ENCODE measurements at places on chromosomes 5 and 9.
A peak's percentile ranks its signal among the peaks of the same experiment; 100 is the strongest.

DNA sequence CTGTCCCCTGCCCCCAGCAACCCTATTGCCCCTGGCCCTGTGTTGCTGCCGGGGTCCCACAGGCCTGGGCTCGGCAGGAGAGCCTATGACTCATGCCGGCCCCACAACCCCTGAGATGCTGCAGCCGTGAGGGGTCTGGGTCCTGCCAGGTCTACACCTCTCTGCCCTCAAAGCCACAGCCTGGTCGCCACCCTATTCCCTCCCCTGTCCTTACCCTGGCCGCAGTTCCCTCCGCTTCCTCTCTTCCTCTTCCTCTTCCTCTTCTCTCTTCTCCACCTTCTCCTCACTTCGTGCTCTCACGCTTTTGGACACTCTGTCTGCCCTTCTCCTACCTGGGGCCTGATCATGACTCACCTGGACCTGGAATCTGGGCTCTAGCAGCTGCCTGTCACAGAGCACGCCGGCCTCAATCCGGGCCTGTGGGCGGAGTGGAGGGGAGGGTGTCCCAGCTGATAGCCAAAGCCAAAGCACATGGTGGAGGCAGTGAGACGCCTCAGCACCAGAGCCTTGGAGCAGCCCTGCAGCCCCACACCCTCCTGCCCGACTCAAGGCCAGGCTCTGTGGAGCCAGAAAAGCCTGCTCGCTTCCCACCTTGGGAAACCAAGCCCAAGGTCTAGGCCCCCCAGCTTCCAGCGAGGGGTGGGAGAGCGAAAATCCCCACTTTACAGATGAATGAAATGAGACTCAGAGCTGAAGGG lies 26.8 kb upstream of the CSF1R start:
- no peak for DNase-seq

GRCh38 chr5:151469992-151470391 lies 22.6 kb downstream of the SLC36A1 start:
- no peak for DNase-seq

DNA sequence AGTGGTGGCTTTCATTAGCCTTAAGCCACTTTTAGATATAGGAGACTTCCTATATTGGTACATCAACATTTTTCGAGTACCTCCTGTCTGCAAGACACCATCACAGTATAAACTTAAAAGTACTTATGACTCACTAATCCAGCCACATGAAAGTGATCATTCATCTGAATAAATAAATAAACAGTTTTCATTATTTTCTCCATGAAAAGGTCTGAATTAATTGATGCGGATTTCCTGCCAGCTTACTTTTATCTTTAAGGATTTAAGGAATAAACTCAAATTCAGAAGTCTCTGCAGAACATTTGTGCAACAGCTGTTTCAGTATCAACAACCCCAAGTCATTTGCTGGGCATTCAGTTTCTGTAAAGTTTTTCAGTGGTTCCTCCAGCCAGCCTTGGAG lies 4.0 kb downstream of the SAP30L start:
- no peak for DNase-seq

DNA sequence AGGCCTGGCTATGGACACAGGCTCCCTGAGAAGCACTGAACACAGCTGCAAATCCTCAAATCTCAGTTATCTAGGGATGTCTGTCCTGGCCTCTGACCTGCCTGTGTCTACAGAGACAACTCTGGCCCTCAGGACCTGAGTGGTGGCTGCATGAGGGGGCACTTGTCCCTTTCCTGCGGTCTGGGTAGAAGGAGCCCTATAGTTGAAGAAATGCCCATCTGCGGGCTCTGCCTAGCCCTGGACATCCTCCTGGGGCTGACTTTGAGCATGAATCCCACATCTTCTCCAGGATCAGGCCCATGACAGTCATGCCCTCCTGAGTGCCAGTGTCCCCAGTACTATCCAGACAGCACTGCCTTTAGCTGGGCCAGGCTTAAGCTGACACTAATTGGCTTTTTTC lies 10.0 kb downstream of the DNAJB5 start:
- DNase-seq = no peak

GRCh38 chr9:35180801-35181200 lies 19.0 kb downstream of the UNC13B start:
- DNase-seq = no peak

DNA sequence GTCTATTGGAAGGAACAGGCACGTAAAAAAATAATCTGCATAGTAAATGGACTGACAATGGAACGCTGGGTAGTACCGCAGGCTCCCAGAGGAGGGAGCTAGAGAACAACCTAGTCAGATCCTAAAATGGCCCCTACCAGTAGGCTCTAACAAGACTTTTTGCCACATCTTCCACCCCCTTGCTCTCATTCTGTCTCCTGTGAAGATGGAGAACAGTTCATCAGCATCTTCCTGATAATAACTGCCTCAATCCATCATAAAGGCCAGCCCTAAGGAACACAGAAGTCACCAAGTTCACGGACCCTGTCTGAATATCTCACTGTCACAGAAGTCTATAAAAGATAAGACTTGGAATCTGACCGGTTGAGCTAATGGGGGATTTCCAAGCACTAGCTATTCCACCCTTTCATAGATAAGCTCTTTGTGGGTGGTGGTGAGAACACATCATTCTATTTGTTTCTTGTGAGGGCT lies 133.4 kb downstream of the SLC1A3 start:
- peak; percentile 30 for DNase-seq

DNA sequence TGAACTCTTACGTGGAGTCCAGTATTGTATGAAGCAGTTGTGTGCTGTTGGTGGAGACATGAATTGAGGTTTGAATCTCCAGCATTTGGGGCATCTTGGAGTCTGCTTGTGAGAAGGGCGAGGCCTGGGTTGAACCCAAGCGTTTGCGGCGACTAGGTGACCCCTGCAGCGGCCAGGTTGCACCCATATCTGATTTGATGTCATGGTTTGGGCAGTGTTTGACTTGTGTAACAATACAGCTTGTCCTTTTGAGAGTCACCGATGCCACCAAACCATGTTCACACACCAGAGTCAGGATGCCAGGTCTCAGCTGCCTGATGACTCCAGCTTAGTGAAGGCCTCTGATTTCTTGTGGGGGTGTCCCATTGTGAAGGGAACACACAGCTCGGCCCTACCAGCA lies 2.1 kb downstream of the TRAF2 start:
- no peak for DNase-seq

DNA sequence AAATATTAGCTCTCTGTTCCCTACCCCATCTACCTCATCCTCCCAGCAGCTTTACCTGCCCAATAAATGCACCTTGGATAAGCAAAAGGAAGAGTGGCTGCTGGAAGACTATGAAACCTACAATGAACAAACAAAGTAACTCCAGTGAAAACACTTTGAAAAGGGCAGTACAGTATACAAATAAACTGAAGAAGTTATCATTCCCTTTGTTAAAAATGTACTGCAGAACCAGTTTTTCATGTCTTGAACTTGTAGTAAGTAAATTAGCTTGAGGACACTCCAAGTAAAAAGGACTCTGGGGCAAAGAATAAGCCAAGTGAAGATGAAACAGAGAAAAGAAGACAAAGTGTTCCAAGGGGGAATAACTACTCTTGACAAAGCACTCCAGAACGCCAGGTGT lies 457.1 kb downstream of the DTWD2 start:
- DNase-seq = no peak

DNA sequence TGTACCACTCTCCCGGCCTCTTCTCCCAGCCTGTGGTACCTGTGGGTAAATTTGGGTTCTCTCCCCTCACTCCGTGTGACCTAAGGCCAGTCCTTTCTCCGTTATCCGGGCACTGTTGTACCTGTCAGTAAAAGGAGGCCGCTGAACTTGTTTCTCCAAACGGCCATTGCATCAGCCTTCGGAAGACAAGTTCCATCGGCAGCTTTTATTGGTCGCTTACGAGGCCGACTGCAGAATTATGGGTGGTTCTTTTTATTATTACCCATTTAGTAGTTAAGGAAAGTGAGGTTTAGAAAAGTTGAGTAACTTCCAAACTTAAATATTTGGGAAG lies 558 bp downstream of the GRPEL2 start:
- peak; percentile 72 for DNase-seq

DNA sequence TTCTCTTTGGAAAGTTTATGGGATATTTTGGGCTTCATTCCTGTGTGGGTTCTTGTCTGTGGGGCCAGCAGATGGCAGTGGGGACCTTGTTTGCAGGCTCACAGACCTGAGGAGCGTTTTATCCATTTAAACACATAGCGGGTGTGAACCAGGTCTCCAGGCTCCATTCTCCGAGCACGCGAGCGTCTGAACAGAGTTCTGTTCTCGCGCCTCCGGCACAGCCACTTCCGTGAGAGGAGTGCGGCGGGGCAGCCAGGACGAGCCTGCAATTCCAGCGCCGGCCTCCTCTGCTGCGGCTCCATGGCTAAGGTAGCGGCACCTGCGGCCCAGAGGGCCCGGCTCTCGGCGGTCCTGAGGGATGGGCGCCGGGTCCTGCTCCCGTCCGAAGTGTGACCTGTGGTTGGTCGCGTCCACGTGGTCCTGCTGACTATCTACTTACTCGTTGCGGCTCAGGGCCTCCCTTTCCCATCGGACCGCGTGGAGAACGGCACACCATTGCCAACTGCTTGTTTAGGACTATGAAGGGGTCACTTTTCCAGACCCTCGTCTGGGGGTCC lies 7.3 kb downstream of the NRARP start:
- DNase-seq = peak; percentile 72

- no peak for DNase-seq
Observed at GRCh38 chr5:165673499-165673898, 2168.1 kb downstream of the MAT2B start.

DNA sequence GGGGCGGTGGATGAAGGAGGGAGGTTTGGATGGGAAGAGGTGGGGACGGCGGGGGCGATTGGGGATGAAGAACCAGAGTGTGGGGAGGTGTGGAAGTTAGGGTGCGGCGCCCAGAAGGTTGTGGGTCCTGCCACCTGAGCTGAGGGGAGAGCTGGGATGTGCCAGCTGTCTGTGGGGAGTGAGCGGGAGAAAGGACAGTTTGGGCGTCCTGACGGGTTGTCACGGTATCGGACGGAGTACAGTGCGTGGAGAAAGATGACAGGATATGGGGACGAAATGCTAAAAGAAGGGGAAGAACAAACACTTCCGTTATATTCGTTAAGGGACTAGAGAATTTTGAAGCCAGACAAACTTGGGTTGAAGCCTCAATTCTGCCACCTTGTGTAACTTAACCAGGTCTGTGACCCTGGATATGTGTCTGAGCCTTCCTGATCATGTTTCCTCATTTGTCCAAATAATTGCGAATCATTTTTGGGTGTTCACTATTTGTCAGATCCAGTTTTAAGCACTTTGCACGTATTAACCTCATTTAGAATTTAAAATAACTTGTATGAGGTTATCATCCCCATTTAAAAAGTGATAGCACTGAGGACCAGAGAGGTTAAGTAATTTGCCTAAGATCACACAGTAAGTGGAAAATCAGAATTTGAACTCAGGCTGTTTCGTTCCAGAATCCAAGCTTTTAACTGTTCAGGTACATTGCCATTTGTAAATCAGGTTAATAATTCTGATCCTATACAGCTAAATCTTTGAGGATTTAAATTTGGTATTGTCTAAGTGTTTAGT lies 689 bp downstream of the CNTRL start:
- DNase-seq = no peak

DNA sequence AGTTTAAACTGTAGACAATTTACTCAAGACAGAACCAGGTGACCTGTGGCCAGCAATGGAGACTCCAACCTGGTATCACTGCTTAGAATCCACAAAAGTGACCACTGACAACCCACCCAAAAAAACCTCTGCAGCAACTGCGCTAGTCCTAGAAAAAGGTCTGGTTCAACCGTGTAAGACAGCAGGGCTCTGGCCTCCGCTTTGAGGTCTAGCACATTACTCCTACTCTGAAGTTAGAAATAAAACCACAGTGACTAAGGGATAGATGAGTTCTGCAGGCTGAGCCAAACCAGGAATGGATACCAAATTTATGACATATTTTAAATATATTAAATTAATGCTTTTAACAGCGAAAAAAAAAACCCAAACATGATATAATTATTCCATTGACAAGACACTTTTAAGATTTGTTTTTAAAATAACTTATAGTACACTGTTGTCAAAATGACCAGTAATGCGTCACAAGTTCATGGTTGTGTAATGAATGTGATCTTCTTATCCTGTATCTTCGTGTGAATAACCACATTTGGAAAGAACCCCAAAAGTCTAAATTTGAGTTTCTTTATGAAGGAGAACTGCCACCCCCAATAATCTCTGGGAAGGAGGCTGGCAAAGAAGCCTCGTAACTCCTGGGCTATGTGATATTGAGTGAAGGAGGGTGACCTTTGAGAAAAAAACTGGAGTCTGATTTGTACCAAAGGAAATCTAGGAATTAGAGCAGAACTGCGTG lies 101.9 kb upstream of the SLC44A1 start:
- DNase-seq = no peak

DNA sequence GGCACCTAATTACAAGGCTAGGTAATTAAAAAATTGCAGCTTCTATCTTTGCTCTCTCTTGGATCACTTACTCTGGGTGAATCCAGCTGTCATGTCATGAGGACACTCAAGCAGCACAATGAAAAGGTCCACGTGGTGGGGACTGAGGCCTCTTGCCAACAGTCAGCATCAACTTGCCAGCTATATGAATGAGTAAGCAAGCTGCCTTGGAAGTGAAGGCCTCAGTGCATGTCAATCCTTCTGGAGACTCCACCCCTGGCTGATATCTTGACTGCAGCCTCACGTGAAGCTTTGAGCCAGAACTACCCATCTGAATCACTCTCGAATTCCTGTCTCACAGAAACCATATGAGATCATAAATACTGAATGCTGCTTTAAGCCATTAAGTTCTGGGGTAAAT lies 140.5 kb downstream of the SNX18 start:
- no peak for DNase-seq

DNA sequence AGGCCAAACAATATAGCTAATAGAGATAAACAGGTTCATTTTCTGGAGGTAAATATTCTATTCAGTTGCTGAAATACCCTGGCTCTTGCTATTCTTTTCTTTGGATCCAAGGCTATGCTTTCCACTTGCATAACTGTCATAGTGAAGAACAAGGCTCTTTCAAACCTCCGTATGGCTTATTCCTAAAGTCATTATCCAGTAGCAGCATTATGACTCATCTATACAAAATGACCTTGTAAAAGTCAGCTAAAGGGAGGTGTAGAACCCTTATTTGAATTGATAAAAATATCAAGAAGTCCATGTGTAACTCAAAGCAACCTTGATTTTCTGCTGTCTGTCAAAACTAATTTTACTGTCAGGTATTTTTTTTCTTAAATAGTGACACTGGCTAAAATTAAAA lies 447.8 kb downstream of the PLK2 start:
- DNase-seq = no peak

DNA sequence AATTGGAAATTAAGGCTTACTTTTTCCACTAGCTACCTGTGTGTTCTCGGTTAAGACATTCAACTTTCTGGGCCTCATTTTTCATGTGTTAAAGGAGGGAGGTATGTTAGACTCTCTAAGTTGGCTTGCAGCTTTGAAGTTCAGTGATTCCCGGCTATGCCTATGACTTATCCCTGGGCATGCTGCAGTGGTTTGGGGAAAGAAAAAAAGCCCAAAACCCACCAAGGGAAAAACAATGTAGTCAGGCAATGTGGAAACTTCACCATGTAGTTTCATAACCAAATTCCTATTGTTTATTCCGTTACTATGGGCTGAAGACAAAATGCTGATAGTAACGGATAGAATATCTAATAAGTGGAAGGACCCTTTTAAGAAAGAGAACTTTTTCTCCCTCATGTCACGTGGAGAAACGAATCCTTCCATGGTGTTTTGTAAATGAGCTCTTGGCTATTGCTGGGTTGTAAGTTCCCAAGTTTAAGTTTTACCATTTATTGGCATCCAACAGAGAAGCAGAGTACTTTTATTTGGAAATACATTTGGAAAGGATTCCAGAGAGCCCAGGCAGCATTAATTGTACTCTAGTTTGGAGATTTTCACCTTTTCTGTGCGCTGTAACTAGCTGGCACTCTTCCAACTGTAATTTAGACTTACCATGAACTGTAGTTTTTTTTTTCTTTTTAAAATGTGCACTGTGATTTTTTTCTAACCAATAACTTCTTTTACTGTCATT lies 84.9 kb upstream of the MPDZ start:
- no peak for DNase-seq
